ENCODE measurements at places on chromosomes 3 and 15.

GRCh38 chr3:148439254-148439822 lies 258.4 kb upstream of the AGTR1 start:
- DNase-seq = no peak

DNA sequence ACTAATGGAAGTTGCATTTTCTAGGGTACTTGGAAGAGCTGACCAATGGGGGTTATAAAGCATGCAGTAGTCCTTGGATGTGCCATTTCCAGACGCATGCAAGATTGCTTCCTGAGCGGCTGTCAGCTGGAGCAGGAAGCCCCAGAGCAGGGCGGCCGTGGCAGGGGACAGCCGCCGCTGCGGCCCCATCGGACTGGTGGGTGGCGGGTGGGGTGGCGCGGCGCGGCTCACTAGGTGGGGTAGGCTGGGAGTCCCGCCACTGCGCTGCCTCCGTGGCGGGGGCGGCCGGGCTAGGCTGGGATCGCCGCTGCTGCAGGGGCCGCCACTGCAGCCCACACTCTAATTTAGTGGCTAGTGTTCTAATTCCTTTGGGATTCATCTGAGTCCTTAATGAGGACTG lies 56.5 kb upstream of the FGF7 start:
- DNase-seq = no peak

GRCh38 chr15:74421302-74422245 lies 12.2 kb downstream of the SEMA7A start:
- no peak for DNase-seq

DNA sequence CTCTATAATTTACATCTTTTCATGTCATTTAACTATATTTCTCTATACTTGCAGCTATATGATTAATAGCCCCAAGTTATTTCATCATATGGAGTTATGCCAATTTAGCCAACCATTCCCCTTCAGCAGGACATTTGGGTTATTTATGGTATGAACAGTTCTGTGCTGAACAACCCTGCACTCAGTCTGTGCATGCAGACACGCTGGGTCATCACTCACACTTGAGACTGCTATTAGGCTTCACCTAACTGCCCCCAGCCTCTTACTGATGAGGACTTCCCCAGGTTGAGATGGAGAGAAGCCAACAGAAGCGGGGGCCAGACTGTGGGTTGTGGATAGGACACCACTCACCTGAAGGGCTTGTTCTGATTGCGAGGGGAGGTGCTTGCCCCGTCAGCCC lies 7.3 kb downstream of the TADA3 start:
- DNase-seq = no peak

DNA sequence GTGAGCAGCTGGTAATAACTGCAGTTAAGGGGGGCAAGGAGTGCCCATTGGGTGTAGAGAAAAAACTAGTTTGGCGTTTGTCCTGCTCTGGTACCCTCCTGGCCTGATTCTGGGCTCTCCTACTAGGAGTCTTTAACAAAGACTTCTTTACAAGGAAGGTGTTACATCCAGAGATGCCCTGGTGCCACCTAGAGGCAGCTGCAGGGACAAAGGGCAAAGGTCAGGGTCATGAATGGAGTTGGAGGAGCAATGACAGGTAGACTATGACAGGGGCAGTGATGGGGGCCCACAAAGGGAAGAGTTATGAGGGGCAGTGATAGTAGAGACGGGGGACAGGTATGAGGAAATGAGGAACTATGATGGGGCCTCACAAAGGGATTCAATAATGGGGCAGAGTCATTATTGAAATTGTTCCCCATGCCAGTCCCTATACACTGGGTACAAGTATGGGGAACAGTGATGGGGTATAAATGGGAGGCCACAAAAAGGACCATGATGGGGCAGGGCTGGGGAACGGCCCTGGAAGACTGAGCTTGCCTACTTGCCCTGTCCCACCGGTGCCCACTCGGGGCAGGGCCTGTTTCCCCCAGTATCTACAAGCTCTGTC lies 7.9 kb downstream of the CCDC71 start:
- peak; percentile 51 for DNase-seq

- no peak for DNase-seq
Measured at GRCh38 chr15:90042766-90043529, 41.8 kb downstream of the ZNF710 start.

GRCh38 chr15:29568840-29569532 lies 253.3 kb downstream of the TJP1 start:
- DNase-seq = peak; percentile 13

DNA sequence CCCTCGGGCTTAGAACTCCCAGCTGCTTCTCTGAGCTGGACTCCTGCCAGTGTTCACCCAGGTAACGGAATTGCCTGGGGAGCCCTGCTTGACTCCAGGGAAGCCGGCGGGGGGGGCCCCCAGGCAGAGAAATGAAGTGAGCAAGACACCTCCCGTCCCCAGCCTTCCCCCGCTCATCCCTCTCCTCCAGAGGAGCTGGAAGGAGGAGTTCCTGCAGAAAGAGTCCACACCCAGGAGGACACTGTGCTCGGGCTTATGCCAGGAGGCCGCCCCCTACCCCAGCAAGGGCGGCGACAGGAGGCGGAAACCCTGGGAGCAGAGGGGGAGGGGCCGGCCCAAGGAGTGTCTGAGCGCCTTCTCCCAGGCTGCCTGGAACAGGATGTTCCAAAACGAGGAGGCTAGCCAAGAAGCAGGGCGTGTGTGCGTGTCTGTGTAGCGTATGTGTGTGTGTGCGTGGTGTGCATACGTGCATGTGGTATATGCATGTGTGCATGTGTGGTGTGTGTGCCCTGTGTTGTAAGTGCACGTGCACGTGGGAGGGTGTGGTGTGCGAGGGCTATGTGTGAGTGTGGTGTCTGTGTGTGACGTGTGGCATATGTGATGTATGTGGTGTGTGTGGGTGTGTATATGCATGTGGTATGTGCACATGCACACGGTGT lies 511.3 kb downstream of the SHQ1 start:
- DNase-seq = no peak

- no peak for DNase-seq
Measured at GRCh38 chr15:66006986-66007385, 137.7 kb downstream of the RAB11A start.

DNA sequence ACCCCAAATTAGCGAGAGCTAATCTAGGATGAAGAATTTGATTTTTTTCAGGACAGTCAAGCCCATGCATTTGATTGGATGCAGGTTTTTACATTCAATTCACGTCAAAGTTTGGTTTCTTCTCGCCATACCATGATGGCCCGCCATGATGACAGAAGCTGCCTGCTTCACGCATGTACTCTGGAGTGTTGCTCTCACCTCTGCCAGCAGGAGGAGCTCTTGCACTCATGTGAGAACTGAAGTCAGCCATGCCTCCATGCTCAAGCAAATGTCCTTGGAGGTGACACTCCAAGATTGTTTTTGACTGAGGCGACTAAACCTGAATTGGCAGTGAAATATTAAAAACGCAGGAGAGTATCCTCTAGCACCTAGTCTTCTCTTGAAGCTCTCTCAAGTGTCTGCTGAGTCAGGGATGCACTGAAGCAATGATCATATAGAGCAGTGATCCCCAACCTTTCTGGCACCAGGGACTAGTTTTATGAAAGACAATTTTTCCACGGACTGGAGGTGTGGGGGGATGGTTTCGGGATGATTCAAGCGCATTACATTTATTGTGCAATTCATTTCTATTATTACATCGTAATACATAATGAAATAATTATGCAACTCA lies 120.9 kb downstream of the SAMMSON start:
- DNase-seq = peak; percentile 88

Data from suppressor macrophage treated with lipopolysaccharide for 1 hour (primary cell).